ENCODE measurements at places on chromosomes 11 and 22.

DNA sequence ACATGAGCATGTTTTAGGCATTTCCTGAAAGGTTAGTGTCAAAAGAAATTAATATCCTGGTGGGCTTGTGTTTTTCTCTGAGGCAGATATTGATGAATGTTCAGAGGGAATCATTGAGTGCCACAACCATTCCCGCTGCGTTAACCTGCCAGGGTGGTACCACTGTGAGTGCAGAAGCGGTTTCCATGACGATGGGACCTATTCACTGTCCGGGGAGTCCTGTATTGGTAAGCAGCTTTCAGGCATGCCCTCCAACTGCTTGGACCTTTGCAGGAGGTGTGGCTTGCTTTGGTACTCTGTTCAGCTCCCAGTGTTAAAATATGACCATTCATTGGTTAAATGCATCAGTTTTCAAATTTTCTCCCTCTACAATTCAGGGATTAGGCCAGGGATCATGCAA is 658.6 kb upstream of the ANO5 start:
- no peak for DNase-seq

DNA sequence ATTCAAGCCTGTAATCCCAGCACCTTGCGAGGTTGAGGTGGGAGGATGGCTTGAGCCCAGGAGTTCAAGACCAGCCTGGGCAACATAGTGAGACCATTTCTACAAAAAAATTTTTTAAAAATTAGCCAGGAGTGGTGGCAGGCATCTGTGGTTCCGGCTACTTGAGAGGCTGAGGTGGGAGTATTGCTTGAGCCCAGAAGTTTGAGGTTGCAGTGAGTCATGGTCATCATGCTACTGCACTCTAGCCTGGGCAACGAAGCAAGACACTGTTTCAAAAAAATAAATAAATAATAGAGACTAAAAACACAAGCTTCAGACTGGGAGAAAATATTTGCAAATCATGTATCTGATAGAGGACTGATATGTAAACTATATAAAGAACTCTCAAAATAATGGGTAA is 33.2 kb downstream of the BTBD10 start:
- peak; percentile 82 for DNase-seq

GRCh38 chr22:42993651-42994275 is 21.2 kb downstream of the PACSIN2 start:
- no peak for DNase-seq

GRCh38 chr11:123702139-123702538 is 39.3 kb downstream of the ZNF202 start:
- no peak for DNase-seq

DNA sequence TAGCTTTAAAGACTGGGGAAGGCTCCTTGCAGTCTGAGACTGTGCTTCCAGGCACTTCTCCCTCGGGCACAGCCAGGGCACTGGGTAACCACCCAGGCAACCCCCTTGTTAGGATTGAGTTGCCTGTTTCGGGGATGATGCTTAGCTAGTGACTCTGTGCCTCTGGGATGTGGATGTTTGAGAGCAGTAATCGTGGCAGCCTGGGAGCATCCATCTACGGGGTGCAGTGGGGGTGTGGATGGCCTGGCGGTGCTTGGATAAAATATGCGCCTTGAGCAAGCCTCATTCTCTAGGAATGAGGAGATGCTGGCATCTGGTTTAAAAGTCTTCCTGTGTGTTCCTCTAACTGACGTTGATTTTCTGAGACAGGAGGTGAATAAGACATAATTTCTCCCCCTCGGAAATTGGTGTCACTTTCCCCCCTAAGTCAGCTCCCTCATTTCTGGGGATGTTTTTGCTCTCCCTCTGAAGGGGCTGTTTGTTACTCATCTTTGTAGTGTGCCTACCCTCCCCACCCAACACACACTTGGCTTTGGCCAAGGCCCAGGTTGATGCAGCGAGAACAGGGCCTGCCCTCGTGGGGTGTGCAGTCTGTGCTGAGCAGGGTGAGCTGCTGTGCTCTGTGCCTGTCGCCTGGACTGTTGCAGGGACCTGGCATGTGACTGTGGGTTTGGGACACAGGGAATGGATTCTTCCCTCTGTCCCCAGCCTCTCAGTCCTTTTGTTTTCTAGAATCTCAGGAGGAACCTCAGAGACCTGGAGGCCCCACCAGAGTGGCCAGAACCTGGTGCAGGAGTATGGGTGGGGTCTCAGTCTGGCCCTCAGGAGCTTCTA is 2.0 kb downstream of the GNAZ start:
- no peak for DNase-seq

- DNase-seq = no peak
Measured at GRCh38 chr11:73851046-73851764, 25.4 kb downstream of the COA4 start.

- DNase-seq = no peak
Measured at GRCh38 chr11:112762707-112763090, 198.5 kb upstream of the NCAM1 start.

DNA sequence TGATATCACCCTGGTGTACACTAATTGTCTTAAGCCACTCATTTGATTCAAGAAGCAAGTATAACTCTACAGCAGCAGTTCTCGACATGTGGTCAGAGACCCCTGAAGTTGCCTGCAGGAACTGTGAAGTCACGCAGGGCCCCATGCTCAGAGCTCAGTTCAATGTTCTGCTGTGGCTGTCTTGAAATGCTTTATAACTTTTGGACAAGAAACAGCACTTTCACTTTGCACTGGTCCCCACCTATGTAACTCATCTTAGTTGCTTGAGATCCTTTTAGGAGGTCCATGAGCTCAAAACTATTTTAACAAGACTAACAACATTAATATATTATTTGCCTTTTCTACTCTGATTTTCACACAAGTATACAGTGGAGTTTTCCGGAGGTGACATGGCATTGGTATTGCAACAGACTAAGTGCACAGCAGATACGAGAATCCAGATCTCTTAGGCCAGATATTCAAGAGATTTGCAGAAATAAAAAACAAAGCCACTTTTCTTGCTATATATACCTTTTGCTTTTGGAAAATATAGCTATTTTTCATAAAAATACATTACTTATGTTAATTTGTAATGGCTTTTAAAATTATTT is 64.8 kb downstream of the PRR5L start:
- DNase-seq = no peak

DNA sequence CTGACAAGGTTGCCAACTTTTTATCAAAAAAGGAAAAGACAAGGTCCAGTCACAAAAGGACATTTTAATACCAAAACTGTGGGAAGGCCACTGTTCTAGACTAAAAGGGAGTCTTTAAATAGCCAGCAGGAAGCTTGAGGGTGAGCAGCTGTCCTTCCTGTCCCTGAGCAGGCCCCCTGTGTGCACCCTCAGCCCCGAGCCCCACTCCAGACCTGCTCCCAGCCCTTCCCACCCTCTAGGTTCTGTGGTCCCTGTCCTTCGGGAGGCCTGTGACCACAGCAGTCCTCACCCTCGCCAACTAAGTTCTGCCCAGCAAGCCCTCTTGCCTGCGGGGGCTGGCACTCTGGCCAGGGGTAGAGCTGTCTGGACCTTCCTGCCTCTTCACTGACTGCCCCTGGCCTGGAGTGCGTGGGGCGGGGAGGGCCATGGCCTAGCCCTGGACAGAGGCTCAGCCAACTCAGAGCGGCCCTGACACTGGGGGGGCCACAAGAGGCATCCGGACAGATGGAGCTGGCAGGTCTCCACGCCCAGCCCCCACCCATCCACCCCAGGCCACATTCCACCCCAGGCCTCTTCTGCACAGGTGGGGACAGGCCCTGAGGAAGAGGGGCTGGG is 1.6 kb upstream of the PLXNB2 start:
- DNase-seq = no peak

GRCh38 chr11:119509969-119510401 is 87.0 kb upstream of the THY1 start:
- DNase-seq = peak; percentile 10

DNA sequence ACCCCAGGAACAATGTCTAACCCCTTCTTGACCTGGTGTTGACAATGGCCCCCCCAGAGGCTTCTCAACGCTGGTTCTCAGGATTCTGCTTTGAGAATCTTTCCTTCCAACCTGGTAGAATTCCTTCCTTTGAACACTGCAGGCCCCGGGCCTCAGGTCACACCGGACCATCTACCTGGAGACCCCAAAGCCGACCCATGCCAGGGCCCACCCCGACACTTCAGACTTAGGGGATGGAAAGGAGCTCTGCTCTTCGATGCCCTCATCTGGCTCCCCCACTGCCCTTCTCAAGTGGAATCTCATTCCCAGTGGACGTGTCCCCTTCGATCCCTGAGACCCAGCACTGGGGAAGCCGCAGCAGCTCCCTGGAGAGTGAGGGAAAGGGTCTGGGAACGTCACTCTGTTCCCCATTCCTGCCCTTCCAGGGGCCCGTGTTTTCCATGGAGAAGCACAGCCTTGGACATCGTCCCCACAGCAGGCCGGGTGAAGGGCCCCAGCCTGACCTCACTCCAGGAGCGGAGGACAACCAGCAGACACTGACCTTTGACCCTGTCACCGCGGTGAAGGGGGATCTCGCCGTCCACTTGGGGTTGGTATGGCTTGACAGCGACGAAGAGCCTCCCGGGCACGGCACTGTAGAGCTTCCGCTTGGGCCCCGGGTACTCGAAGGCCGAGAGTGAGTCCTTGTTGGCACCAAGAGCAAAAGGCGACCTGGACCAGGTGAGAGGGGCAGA is 408.3 kb downstream of the CTTN start:
- DNase-seq = no peak

- no peak for DNase-seq
Measured at GRCh38 chr22:29914165-29914564, 31.2 kb downstream of the MTMR3 start.
